Activated T-cell treated with anti-CD3 and anti-CD28 coated beads, Interleukin-2, amount 50 U/mL, for 4 hours (primary cell): ENCODE measurements at places on chromosomes 1 and 21. TPM values are rescaled to one million over a fixed set of nuclear protein-coding genes. Genes with fewer than 3 reads are reported as not detected.

GRCh38 chr1:181640956-181641355, 157.6 kb downstream of the CACNA1E start:
- DNase-seq, result no peak

GRCh38 chr1:153362187-153362775, 4.6 kb downstream of the S100A9 start:
- DNase-seq, result no peak

DNA sequence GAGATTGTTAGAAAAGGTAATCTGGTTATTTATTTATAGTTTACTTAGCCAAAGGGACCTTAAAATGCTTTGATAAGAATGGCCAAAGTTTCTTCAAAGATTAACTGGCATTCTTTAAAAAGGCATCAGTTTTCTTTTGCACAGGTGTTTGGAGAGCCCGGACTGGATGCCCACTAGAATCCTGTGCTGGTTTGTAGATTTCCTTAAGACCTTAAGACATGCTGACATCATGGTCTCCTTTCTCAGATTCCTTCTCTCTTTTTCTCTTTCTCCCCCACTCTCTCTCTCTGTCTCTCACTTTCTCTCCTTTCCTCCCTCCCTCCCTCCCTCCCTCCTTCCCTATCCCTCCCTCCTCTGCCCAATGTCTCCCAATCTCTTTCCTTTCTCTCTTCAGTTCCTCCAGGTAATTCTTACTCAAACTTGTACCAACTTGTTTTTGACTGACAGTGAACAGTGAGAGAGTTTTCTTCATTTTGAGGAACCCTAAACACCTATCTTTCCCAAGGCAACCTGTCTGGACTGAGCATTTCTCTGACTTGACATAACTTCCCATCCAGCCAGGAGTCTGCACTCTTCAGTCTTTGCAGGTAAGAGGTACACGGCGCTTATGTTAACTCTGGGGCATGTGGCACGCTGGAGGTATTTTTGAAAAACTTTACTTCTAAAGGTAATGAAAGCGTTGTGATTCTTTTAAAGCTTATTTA, at the start of gene KCNJ15:
Gene KCNJ15 (plus strand): TSS at position 393 of the 704 bp plus-strand sequence. CDS start 42,271 bp downstream, outside the sequence.
- DNase-seq, result no peak

DNA sequence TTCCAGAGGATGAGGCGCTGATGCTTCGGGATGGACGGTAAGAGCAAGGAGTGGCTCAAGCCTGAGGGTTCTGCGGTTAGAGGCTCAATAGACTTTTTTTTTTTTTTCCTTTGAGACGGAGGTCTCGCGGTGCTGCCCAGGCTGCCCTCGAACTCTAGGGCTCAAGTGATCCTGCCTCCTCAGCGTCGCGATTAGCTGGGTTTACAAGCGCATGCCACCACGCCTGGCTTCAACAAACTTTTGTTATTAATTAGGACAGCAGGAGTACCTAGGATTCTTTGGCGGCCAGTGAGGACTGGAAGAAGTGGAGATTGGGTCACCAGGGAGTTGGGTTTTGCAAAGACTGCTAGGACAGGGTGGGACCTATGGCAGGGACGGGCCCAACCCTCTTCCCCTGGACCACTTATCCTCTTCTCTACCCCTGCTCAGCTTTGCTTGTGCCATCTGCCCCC, 587 bp downstream of the SCNM1 start:
- DNase-seq, result no peak

DNA sequence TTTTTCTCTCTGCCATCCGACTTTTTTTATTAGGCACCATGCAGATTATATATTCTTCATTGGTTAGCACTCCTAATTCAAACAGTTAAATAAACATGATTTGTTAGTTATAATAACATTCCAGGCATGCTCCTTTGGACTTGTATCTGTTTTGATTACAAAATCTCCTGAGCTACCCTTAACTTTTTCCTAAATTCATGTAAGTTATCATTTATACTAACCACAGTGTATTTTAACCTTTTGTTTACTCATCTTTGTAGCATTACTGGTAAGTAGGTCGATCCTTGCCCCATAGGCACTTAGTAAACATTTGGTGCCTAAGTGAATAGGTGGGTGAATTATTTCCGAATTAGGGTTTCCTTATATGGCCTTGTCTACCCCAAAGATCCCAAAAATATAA, 43.8 kb downstream of the MIER1 start:
- no peak for DNase-seq

- no peak for DNase-seq
Observed at GRCh38 chr1:33219886-33220661, 36.2 kb upstream of the ZNF362 start.

GRCh38 chr1:167770127-167770526, 48.3 kb downstream of the MPZL1 start:
- DNase-seq, result no peak

DNA sequence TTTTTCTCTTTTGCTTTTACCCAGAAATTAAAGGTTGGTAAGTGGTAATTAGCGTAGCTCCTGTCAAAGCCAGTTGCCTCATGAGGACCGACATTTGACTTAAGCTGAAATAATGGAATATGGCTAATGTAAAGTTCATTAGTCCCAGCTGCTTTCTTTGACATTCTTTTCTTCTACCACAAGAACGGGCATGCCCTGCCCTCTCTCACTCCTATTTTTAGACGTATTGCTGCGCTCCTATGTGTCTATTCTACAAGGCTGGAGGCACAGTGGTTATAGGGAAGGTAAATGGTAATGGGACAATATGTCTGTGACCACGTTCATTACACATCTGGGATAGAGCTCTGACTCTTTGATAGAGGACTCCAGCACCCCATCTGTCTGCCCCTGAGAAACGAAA, 6.8 kb downstream of the CORT start:
- no peak for DNase-seq

DNA sequence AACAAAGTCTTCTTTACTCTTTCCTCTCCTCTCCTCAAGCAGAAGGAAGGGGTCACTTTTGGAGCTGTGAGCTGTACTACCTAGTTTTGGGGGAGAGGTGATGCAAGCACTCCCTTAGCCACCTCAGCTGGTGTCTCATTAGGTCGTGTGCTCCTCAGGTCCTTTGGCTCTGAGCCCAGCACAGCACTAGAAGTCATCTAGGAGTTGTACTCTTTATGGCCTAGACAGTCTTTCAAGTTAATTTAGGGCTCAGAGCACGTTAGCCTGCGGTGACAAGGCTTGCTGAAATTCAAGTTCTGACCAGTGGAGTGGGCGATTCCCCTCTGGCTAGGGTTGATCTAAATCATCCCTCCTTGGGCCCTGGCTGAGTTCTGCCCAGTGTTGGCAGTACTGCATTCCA, 48.0 kb upstream of the WDR26 start:
- no peak for DNase-seq

- DNase-seq, result peak; percentile 74
Observed at GRCh38 chr1:225454733-225455132, 26.9 kb upstream of the LBR start.

DNA sequence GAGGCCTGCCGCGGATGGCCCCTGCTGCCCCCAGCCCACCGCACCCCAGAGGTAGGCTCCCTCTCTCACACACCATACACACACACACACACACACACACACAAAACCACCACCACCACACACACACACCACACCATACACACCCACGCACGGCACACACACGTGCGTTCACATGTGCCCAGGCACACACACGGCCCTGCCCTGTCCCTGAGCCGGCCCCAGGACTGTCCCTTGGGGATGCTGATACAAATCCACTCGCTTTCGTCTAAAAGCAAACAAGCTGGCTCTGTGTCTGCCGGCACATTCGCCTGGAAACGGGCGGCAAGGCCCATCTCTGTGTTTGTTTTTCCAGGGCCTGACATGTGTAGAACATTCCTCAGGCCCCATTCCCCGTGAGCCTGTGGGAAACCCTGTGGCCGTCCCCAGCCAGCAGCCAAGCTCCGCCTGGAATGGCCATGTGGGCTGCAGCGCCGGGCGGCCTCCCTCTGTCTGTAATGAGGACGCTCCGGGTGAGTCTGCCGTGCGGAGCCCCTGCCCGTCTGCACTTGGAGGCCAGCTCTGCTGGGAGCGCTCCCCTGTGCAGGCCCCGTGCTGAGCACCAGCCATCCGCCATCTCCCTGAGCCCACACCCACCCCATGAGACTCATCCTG, 67.4 kb downstream of the DMRTB1 start:
- no peak for DNase-seq

DNA sequence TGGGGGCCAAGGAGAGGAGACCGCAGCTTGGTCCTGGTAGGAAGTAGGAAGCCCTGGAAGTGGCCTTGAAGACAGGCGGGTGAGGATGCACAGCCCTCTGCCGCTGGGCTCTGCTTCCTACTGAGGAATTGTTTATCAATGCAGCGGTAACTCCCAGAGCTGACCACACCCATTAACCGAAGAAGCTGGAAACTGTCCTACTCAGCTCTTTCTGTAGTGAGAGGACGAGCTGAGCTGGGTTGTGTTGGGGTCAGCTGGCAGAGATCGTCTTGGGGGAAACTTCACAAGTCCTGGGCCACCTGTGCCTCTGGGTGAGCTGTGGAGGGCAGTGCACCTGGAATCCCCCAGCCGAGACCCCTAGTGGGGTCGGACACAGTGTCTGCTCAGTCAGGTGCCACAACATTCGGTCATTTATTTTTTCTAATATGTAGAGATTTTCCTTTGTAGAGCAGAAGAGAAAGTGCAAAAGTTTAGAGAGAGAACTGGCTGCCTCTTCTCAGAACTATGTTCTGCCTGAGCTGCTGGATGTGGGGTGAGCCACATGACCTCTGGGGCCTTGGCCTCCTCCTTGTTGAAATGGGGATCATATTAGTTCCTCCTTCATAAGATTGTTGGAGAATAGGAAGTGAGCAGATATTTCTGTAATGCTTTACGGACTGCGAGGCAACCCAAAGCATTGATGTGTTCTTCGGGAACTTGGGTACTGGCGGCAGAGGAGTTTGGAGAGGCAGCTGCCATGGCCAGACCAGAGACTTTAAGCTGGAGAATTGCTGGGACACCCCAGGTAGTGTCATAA, 3.6 kb downstream of the NECAP2 start:
- DNase-seq, result no peak

DNA sequence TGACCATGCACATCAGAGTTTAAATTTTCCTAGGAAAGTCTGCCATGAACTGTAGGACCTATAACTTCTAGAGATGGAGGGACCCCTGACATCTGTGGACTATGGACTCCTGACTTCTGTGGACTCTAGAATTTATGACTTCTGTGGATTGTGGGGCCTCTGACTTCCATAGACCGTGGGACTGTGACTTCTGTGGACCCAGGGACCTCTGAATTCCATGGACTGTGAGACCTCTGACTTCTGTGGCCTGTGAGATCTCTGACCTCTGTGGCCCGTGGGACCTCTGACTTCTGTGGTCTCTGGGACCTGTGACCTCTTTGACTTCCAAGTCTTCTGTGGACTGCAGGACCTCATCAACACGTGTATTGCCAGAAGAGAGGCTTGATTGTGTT, 36.7 kb downstream of the PEX14 start:
- DNase-seq, result no peak

- no peak for DNase-seq
Observed at GRCh38 chr1:60865166-60865565, 217.2 kb upstream of the NFIA start.

GRCh38 chr1:23177438-23178380, 9.1 kb upstream of the LUZP1 start:
- DNase-seq, result peak; percentile 39

DNA sequence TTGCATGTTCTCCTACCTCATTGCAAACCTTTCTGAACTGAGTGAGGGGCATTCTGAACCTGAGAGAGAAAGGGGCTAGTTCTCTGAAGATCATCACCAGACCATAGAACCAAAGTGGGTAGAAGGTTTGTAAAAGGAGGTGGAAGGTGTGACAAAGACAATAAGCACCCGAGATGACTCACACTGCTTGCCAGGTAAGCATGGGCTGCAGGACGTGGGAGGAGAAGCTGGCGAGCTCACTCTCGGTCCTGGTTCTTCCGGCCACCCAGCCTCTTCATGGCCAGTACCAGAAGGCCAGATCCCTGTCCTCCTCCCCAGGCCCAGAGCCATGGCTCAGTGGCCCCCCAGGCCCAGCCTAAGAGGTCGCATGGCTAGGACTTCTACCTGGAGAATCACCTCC, 128.3 kb downstream of the TMEM53 start:
- DNase-seq, result no peak

DNA sequence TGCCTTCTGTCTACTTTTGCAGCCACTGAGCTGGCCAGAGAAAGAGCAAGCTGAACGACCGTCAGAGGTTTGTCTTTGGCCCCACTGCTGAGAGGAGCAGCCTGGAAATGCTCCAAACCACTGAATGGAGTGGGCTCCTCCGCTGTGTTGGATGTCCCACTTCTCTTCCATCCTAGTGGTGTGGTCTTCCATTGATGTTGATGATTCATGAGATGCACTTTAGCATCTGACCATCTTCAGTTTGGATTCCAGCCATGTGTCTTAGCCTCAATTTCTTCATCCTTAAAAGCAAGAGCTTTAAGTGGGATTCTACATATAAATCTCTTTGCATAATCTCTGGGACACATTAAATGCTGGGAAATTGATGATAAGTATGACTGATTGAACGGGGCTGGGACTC, 276.9 kb downstream of the SIPA1L2 start:
- DNase-seq, result no peak

DNA sequence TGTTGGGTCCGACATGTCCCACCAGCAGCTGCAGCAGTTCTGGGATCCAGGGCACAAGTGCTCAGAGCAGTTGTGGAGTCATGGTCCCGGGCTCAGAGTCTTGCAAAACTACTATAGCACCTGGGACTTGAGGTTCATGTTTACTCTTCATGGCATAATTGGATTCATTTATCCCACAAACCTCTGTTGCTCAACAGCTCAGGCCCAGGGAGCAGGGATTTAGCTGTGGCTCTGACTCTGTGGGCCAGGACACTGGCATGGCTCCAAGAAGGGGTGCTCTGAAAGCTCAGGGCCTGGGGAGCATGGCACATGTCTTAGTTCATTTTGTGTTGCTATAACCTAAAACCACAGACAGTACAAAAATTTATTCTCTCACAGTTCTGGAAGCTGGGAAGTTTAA, 626.7 kb upstream of the ADGRL2 start:
- no peak for DNase-seq

GRCh38 chr1:191452586-191452985, 705.7 kb upstream of the RGS18 start:
- no peak for DNase-seq

- no peak for DNase-seq
Observed at GRCh38 chr1:205715628-205716027, 34.4 kb downstream of the NUCKS1 start.

The ITLN2 gene
- total RNA-seq, result not detected

The DEDD gene
- total RNA-seq, result 50.7 TPM

The PTGER3 gene
- total RNA-seq, result 0.11 TPM

The LRRIQ3 gene
- 0.56 TPM for total RNA-seq

The GPR137B gene
- 5.6 TPM for total RNA-seq

The TNNI3K gene
- total RNA-seq, result not detected

The TPTE gene
- total RNA-seq, result not detected

The KRTAP7-1 gene
- not detected for total RNA-seq

The ITGB2 gene
- 195 TPM for total RNA-seq

The EVA1C gene
- 15.3 TPM for total RNA-seq

The BCL2L15 gene
- total RNA-seq, result 0.74 TPM
